Fibroblast of skin of right biceps (primary cell): ENCODE measurements at places on chromosomes 12 and 14.

GRCh38 chr12:49705479-49706134, 1.6 kb downstream of the FMNL3 start:
- DNase-seq, result peak; percentile 85

DNA sequence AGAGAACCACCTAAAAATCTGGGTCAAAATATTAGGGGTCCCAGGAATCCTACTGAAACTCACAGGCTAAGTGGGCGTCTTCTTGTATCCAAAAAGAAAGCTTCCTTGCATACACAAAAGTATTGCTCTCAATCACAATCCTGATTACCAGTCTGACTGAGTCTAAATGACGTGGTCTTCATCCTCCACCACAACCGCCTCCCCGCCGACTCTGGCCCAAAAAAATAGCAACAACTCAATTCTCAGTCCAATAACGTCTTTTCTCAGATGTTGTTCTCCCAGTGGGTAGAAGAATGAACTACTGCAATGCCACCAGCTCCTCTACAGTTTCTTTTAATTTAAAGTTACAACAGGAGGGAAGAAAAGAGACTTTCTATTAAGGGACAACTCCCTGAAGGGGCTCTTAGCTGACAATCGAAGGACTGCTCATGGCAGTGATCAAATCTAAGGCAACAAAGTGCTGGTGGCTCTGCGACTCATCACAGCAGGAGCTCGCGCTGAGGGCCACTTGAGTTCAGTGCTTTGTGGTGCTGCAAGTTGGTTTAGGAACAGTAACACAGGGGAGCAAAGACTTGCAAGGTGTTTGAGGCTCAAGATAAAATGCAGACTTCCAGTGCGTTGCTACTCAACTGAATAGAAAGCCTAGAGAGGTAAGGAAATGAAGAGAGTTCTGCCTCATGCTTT, 394.1 kb downstream of the BCAT1 start:
- no peak for DNase-seq

DNA sequence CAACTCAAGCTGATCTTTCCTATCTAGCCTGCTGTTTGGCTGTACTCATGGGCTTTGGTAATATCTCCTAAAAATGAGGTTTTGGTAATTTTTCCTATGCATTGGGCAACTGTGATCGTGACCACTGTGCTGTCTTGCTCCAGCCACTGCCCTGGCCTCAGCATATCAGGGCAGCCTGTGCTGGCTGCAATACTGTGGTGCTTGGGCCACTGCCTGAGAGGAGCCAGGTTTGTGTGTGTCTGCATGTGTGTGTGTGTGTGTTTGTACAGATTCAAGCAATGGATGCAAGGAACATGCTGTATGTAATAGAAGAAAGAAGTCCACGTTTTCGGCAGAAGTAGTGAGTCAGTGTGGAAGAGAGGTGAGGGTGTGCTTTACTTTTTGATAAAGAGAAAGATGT, 13.0 kb downstream of the ERG28 start:
- DNase-seq, result no peak

DNA sequence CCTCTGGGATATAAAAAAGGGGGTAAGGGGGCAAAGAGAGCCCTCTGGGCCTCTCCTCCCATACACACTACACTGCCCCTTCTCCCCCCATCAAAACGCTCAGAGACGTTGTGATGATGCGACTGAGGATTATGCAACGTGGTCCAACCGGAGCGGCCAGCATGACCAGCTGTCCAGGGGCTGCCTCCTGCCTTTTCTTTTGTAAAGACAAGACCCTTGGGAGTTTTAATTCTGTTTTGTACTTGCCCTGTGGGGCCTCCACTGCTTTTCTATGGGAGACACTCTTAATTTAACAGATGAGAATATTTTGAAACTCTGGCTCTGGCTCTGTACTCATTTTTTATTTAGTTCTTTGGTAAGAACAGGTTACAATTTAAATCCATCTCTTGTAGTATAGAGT, 7.2 kb downstream of the MBD6 start:
- DNase-seq, result no peak

DNA sequence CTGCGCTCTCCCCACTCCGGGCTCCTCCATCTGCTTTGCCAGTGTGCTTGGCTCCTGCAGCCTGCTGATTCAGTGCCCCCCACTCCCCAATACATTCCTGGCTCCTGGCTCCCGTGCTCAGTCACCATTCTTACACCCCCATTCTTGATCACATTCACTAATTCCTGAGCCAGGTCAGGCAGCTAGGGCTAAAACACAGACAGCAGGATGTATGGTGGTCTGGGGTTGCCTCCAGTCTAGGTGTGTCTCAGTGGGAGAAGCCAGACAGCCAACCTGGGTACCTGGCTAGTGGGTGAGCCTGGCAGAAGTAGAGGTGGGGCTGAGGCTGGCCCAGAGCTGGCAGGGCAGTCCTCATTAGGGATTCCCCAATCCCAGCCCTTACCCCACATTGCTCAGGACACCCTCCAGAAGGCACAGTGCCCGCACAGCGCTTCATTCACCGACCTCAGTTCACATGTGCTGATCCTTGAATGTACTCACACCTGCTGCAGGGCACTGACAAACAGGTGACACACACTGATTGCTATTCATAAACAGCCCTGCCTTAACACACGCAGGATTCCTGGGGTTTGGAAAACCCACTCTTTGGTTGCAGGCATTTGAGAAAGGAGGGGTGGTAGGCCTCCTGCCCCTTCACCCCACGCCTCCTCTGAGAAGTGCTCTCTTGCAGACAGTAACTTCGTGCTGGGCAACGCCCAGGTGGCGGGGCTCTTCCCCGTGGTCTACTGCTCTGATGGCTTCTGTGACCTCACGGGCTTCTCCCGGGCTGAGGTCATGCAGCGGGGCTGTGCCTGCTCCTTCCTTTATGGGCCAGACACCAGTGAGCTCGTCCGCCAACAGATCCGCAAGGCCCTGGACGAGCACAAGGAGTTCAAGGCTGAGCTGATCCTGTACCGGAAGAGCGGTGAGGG, 1.7 kb downstream of the KCNH3 start:
- DNase-seq, result no peak

GRCh38 chr12:64192644-64193444, 29.3 kb downstream of the KICS2 start:
- DNase-seq, result no peak

- peak; percentile 70 for DNase-seq
Measured at GRCh38 chr14:88518592-88519512, 36.0 kb downstream of the PTPN21 start.

DNA sequence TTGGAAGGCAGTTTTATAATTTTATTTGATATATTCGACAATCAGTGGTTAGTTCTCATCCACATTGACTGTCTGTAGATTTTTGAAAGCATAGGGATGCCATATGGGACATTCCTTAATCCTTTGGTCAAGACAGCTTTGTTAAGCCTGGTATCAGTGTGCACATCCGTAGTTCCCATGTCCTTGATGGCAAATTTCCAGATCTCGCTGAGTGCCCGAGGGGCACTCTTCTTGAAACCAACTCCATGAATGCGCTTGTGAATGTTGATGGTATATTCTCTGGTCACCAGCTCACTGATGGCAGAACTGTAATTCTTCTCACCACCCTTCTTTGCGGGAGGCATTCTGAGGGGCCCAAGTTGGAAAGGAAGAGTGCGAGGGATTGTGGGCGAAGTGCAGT, 6.1 kb upstream of the DENND5B start:
- DNase-seq, result no peak

DNA sequence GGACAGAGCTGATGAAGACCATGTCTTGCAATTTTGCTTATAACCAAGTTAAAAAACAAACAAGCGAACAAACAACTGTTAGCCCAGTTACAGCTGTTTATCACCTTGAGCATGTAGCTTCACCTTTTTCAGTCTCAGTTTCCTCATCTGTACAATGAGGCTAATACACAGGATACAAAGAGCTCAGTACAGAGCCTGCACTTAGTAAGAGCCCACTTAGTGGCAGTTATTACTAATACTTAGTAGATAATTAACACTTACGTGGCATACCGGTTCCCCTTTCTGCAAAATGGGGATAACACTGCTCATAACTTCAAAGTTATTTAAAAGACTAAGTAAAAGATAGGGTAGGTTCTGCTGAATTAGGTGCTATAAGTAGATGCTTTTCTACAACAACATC, 228.0 kb downstream of the MON2 start:
- DNase-seq, result no peak

GRCh38 chr12:26172013-26172412, 23.4 kb upstream of the SSPN start:
- DNase-seq, result no peak

GRCh38 chr14:93343266-93343665, 3.7 kb upstream of the COX8C start:
- DNase-seq, result no peak

- DNase-seq, result peak; percentile 83
Measured at GRCh38 chr12:90253674-90254181, 545.1 kb upstream of the ATP2B1 start.

DNA sequence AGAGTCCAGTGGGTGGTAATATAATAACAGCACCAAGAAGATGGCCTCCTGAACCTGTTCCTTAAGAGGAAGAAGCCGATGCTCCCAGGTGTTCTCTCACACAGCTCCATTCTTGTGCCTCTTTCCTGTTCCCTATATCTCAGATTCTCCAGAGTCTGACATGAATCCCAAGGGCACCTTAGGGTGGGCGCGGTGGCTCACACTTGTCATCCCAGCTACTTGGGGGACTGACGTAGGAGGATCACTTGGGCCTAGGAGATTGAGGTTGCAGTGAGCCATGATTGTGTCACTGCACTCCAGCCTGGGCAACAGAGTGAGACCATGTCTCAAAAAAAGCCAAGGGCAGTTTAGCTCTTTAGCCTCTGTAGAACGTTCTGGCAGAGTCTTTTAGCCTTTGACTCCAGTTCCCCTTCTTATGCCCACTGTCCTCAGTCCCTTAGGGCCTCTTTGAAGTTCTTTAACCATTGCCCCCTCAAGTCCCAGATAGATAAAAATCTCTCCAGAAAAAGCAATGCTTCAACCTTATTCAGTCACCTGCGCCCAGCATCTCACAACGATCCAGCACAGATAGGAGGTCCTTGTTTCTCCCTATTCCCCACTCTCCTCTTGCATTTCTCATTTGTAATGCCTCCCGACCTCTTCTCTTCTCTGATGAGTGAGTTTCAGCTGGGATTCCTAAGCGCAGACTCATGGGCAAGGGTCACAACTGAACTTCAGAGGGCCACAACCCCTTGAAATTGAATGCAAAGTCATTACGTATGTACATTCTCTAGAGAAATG, 4.7 kb downstream of the CCDC184 start:
- DNase-seq, result no peak

DNA sequence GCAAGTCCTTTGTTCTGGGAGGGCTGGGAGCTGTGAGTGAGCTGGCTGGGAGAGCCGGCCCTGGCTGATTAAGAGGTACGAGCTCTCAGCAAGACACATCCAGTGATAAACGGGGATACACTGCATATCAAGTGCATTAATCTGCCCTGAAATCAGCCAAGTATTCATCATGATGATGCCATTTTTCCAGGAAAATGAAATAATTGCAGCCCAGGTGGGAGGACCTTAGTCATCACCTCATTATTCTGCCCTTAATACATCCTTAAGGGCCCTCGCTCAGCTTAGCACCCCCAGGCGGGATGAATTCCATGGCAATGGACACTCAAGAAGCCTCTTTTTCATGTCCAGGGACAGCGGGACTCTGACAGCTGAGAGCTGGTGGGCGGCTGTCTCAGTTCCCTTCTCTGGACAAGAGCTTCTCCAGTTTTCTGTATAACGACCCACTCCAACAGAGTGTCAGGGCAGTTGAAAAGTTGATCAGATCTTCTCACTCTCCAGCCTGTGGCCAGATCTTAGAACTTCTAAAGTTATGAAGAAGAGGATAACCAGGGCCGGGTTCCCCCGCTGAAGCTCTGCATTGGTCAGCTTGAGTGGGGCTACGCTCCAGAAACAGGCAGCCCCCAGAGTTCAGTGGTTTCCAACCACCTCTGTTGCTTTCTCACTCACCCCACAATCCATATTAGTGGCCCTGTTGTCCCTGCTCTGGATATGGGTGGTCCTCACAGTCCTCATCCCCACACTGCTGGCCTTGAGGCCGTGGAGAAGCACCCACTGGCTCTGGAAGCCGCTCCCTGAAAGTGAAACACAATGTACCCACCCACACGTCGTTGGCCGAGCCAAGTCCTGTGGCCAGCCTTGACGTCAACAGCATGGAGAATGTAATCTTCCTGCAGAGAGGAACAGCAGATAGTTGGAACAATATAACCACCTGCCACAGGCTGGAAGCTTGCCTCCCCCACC, 306.2 kb upstream of the DIO3 start:
- DNase-seq, result peak; percentile 1

- DNase-seq, result peak; percentile 22
Measured at GRCh38 chr14:59510001-59510400, 25.7 kb downstream of the JKAMP start.

DNA sequence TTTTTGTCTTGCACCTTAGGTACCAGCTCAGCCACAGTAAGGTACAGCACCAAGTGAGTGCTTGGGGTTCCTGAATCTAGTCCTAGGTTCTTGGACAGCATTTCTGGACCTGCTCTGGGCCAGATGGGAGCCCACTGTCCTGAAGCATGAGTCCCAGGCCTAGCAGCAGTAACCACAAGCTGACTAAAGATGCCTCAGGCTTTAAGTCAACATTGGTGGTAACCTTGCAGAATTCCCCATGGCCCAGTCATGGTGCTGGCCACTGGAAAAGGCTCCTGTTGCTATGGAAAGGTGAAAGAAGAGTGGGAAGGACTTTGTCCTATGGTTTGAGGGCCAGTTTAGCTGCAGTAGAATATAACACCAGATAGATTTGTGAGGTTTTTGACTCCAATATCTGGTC, 86.9 kb upstream of the CLEC14A start:
- peak; percentile 87 for DNase-seq
